ENCODE measurements at places on chromosomes 5 and 9.

GRCh38 chr9:133826289-133827085 lies 88.3 kb upstream of the SARDH start:
- DNase-seq: no peak

DNA sequence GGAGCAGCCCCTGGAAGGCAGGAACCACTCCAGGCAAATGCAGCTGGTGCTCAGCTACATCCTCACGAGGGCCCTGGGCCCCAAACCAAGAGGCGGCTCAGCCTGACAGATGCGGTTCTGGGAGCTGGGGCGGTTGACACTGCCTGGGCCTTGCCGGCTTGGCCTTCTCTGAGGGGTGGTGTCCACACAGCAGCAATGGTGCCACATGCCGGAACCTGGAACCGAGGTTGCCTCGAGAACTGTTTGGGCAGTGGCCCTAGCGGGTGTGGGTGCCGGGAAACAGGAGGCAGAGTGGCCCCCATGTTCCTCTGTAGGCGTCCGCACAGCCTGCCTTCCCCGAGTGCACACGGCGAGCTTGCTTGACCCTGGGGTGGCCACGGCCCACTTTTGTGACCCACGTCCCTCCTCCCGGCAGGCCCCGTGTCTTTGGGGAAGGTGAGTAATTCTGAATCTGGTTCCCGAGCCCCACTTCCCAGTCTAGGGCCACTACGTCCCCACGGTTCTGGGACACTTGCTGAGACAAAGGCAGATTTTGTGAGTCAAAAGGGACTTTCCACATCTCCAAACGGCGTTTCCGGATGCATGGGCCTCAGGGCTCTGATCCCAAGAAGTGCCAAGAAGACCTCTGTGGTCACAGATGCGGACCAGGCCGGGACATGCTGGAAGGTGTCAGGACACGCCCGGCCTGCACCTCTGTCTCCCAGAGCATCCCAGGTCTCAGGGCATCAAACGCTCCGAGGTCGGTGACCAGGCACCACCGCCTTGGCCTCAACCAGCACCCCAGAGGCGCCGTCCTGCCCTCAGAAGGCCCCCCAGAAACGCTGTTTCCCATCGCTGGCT lies 27.7 kb upstream of the SLC12A7 start:
- DNase-seq: no peak

DNA sequence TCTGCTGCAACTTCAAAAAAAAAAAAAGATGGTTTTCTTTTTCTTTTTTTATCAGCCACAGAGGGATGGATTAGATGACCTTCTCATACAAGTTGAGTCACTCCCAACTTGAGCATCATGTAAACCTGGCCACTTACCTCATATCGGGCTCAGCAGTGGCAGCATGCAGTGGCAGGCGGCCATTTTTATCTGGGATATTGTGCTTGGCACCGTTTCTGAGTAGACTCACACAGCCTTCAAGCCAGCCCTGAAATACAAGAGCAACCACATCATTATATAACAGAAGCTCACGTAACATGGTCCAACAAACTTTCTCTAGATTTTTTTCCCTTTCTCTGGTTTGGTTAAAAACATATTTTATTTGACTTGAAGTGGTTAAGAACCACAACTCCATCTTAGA lies 62.6 kb downstream of the ANKRD55 start:
- DNase-seq: no peak

- peak; percentile 74 for DNase-seq
Observed at GRCh38 chr5:157443041-157443549, 16.9 kb upstream of the NIPAL4 start.

- DNase-seq: no peak
Observed at GRCh38 chr5:162529886-162530285, 462.3 kb downstream of the GABRG2 start.

GRCh38 chr5:107820429-107820828 lies 149.7 kb upstream of the EFNA5 start:
- DNase-seq: no peak

- no peak for DNase-seq
Observed at GRCh38 chr5:160835376-160835775, 16.6 kb downstream of the ATP10B start.

- DNase-seq: peak; percentile 50
Observed at GRCh38 chr5:160930406-160930805, 78.4 kb upstream of the ATP10B start.

GRCh38 chr9:71250581-71250980 lies 129.2 kb upstream of the TRPM3 start:
- no peak for DNase-seq

- DNase-seq: no peak
Observed at GRCh38 chr9:114071197-114071795, 6.8 kb downstream of the AMBP start.

GRCh38 chr5:129477532-129477931 lies 17.4 kb downstream of the ADAMTS19 start:
- DNase-seq: peak; percentile 62

GRCh38 chr9:38073882-38074281 lies 4.9 kb upstream of the SHB start:
- DNase-seq: no peak

GRCh38 chr5:132777209-132778069 lies at the start of gene SEPTIN8:
Gene SEPTIN8, minus strand, starts transcription at chr5:132777239. Its CDS starts 102 bp downstream, at chr5:132777137.
- peak; percentile 68 for DNase-seq

DNA sequence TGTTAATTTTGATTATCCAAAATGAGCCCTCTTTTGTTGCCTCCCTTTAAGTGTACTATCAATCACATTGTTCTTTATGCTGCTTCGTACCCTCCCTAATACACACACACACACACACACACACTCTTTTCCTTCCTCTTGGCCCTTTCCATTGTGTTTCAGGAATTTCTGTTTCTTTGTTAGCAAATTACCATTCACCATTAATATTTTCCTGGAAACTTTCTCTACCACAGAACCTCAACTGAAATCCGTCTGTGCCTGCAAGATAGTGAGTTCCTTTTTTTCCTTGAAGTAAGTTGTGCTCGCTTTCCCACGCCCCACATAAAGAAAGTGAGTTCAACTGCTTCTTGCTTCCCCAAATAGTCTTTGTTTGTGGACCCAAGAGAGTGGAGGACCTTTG lies 61.8 kb downstream of the SMIM15 start:
- DNase-seq: no peak

DNA sequence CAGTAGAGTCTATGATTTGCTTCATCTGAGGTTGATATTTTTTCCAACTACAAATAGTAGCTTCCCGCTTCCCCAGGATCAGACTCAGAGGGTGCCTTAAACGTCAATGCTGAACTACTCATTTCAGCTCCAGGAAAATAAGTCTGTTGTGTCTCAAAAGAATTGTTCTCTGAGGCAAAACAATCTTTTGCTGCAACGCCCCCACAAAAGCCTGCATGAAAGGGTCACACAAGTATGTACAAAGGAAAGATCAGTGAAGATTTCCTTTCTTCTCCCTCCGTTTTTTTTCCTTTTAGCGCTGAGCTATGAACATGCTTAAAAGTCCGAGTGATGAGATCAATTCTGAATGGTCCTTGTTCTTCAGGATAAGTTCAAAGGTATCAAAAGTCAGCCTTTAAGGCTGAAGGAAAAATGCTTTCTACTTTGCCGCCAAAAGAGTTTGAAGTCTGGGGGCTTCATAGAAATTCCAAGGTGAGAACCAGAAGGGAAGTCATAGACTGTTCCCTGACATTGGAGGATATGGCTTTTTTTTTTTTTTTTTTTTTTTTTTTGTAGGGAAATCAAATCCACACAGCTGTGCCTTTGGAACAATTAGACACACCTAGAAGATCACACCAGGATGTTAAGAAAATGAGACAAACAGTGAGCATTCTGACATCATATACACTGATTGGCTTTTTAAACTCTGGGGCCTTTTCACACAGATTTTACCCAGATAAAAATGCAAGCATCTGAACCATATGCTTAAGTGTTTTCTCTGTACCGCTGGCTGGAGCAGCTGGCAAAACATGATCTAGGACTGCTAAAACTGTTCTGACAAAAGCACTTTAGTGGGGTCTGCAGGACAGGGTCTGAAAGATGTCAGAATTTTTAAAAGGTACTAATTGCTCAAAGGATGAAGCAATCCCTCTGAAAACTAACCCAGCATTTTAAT lies 329.3 kb downstream of the ENC1 start:
- peak; percentile 18 for DNase-seq

DNA sequence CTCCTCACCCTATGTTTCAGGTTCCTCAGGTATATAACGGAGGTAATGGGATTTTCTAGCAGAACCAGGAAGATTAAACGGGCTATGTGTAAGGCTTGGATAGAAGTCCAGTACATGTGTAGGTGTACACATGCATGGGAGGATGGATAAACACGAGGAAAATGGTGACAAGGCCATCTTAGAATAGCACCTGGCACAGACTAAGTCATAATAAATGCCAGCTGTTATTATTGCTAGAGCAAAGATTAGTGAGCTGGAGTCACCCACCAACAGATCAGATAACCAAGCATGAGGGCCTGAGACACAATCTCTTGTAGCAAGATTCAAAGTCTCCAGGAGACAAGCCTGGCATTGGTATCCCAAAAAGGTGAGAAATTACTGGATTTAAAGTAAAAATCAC lies 21.1 kb downstream of the SPOCK1 start:
- no peak for DNase-seq

DNA sequence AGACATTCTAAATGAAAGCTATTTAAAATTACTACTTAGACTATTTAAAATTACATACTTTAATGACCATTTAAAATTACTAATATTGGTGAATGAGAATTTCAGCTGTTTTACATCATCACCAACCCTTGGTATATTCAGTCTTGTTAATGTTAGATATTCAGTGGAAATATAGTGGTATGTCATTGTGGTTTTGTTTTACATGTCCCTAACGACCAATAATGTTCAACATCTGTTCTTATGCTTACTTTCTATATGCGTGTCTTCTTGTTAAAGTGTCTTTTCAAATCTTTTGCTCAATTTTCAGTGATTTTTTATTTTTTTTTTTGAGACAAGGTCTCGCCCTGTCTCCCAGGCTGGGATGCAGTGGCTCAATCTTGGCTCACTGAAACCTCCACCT lies 279.3 kb upstream of the TARS1 start:
- peak; percentile 28 for DNase-seq

GRCh38 chr5:107665036-107665570 lies 5.6 kb downstream of the EFNA5 start:
- DNase-seq: no peak

GRCh38 chr5:144671066-144671465 lies 500.4 kb downstream of the KCTD16 start:
- no peak for DNase-seq

DNA sequence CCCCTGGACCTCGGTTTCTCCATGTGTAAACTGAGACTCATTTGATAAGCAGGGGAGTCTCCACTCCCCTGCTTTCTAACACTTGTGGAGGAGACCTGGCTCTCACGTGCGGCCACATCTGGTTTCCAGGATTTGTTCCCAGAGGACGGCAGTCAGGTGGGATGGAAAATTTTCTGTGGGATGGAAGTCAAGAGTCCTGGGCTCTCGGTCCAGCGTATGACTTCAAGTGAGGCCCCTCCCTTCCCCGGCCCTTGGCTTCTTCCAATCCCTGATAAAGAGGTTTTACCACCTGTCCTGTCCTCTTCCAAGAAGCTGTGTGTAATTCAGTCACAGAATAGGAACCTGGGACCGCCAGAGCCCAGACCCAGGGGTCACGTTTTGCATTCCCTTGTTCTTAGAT lies 35.0 kb downstream of the TMOD1 start:
- DNase-seq: no peak

DNA sequence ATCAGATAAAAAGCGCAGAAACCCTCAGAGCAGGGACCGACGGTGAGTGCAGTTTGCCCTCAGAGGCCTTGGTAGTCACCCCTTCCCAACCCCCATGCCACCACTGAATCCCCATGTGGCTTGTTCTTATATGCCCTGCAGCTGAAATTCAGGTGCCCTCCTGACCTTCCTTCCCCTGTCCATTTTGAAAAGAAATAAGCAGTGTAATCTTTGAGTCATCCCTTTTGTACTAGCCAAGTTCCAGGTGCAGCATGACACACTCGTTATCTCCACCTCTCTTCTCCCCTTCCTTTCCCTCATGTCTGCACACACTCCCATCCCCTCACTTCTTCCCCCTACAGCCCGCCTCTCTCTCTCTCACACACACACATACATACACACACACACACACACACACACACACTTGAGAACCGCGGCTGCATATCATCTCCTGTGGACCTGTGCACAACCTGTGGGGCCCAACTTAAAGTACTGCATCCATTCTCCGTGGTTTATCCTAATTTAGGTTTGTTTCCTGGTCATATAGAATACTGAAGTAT lies 53.1 kb downstream of the SYK start:
- no peak for DNase-seq

DNA sequence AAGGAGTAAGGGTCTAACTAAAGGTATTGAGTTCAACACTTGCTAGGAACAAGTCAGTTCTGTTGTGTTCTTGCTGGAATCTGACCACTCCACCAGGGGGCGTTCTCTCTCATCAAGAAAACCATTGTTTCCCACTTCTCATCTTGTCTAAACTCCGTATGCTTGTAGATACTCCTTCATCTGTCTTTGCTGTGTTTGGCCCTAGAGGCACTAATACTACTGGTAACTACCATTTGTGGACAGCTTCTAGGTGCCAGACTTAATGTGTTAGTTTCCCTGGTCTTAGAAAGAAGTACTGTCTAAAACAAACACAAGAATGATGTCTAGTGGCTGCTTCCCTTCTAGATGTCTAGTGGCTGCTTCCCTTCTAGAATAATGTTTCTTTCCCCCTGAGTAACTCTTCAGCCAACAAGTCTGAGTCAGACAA lies 18.7 kb upstream of the PTPDC1 start:
- peak; percentile 63 for DNase-seq

- no peak for DNase-seq
Observed at GRCh38 chr9:15889555-15889954, 336.7 kb downstream of the CCDC171 start.

- DNase-seq: no peak
Observed at GRCh38 chr5:82050955-82051354, 79.1 kb downstream of the ATG10 start.

DNA sequence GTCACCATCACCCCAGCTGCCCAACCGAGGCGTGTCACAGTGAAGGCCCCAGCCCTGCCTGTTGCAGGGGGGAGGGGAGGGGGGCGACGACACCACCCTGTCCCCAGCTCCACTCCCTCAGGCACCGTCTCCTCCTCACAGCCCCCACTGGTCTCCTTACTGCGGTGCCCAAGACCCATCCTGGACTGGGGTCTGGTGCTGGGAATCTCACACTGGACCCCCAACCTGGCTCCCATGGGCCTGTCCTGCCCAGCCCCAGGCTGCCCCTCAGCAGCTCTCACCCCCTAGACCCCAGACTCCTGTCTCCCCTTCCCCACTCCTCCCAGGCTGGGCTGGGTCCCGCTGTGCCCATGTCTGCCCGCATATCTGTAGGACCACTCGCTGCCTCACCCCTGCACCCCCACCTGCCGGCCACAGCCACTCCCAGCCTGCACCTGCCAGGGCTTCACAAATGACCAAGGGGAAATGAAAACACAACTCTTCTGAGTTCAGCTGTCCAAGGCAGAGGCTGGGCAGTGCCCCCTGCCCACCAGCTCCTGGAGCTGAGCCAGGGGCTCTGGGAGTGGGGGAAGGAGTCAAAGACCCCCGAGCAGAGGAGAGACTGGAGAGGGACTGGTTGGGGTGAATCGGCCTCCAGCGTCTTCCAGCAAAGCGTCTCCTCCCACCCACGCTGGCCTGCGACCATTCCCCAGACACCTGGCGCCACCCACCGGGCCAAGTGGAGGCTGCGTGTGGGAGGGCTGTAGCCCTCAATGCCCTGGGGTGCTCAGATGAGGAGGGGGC lies 32.6 kb upstream of the EGFL7 start:
- DNase-seq: no peak

GRCh38 chr9:99116003-99116411 lies 11.1 kb downstream of the TGFBR1 start:
- no peak for DNase-seq

All from hindlimb muscle (tissue), 1 donor.